ENCODE measurements at places on chromosomes 3 and 15. TPM values are rescaled to one million over a fixed set of nuclear protein-coding genes. Genes with fewer than 3 reads are reported as not detected.

The THAP10 gene
- 3.3 TPM for total RNA-seq

The SERINC4 gene
- not detected for total RNA-seq

The GOLGA8J gene
- not detected for total RNA-seq

The CADM2 gene
- 0.28 TPM for total RNA-seq

The GXYLT2 gene
- 11.2 TPM for total RNA-seq

The C3orf20 gene
- not detected for total RNA-seq

The GPX1 gene
- 358 TPM for total RNA-seq

The CD200R1 gene
- 0.07 TPM for total RNA-seq

The GP5 gene
- total RNA-seq, result under 0.01 TPM

The C3orf80 gene
- total RNA-seq, result 0.07 TPM

The ZNF80 gene
- not detected for total RNA-seq

The COL8A1 gene
- 4.0 TPM for total RNA-seq

The SNTN gene
- total RNA-seq, result not detected

The CD86 gene
- total RNA-seq, result 0.07 TPM

The SERP1 gene
- total RNA-seq, result 272 TPM

The TADA3 gene
- total RNA-seq, result 46.8 TPM

The LDHAL6B gene
- not detected for total RNA-seq

The PTX3 gene
- 7.5 TPM for total RNA-seq

The GRM7 gene
- total RNA-seq, result not detected

The AGBL1 gene
- total RNA-seq, result not detected

The ADAMTSL3 gene
- total RNA-seq, result under 0.01 TPM

The TMEM212 gene
- not detected for total RNA-seq

The SMCO1 gene
- not detected for total RNA-seq

The CCR3 gene
- 0.07 TPM for total RNA-seq

The NOX5 gene
- total RNA-seq, result under 0.01 TPM

The CTXN2 gene
- not detected for total RNA-seq

The IQCF5 gene
- not detected for total RNA-seq

The SCN11A gene
- under 0.01 TPM for total RNA-seq

The GOLGA8M gene
- total RNA-seq, result not detected

The IL17RD gene
- total RNA-seq, result 7.7 TPM

The TTC21A gene
- total RNA-seq, result 0.34 TPM

The RTP1 gene
- total RNA-seq, result not detected

The CAMP gene
- 3.1 TPM for total RNA-seq

The DOCK3 gene
- under 0.01 TPM for total RNA-seq

The PDZRN3 gene
- 0.34 TPM for total RNA-seq

The PRKCI gene
- total RNA-seq, result 92.3 TPM

The CPNE9 gene
- total RNA-seq, result not detected

The MYLK gene
- 26.0 TPM for total RNA-seq

The OXTR gene
- total RNA-seq, result 0.68 TPM

The HGD gene
- 0.28 TPM for total RNA-seq

The MESP2 gene
- total RNA-seq, result 0.21 TPM

The CCR2 gene
- under 0.01 TPM for total RNA-seq

The KLHL40 gene
- not detected for total RNA-seq

The RPL39L gene
- total RNA-seq, result 21.2 TPM

The COL6A5 gene
- not detected for total RNA-seq

The PRR23B gene
- not detected for total RNA-seq
